ENCODE measurements at places on chromosomes 11 and 22.

GRCh38 chr22:42604403-42604802 lies 10.3 kb downstream of the POLDIP3 start:
- DNase-seq = no peak

DNA sequence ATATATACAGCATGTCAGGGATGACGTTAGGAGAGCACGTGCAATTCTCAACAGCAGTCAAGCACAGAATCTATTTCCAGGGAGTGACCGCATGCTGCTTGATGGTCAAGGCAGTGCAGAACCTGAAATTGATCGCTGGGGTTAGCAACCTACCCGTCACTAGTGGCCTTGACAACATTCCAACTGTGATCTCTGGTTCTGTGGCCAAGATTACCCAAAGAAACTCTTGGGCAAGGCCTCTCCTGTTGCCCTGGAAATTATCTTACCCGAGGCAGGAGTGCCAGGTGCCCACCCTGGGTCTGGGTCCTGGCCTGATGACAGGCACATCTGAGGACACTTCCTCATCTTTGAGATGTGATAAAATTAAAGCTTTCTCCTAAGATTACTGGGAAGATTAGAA lies 2.2 kb downstream of the TM7SF2 start:
- DNase-seq = no peak

- no peak for DNase-seq
Measured at GRCh38 chr11:32511926-32512325, 71.7 kb upstream of the EIF3M start.

DNA sequence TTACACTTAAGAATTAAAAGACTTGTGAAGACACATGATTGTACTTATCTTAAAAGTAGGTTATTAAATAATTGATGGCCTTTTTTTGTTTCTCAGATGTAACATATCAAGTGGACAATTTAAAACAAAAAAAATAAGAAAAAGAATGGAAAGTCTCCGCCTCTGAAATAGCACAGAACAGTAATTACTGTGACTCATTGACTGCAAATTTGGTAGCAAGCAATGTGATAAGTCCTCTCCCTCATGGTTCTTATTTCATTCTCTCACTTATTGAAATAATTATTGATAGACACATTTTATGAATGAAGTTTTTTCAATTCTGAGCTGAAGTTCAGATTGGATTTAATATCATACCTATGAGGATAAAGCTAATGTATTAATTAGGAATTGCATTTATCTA lies 717.9 kb upstream of the LUZP2 start:
- DNase-seq = no peak

- no peak for DNase-seq
Measured at GRCh38 chr11:111399187-111400031, 20.3 kb upstream of the POU2AF1 start.

DNA sequence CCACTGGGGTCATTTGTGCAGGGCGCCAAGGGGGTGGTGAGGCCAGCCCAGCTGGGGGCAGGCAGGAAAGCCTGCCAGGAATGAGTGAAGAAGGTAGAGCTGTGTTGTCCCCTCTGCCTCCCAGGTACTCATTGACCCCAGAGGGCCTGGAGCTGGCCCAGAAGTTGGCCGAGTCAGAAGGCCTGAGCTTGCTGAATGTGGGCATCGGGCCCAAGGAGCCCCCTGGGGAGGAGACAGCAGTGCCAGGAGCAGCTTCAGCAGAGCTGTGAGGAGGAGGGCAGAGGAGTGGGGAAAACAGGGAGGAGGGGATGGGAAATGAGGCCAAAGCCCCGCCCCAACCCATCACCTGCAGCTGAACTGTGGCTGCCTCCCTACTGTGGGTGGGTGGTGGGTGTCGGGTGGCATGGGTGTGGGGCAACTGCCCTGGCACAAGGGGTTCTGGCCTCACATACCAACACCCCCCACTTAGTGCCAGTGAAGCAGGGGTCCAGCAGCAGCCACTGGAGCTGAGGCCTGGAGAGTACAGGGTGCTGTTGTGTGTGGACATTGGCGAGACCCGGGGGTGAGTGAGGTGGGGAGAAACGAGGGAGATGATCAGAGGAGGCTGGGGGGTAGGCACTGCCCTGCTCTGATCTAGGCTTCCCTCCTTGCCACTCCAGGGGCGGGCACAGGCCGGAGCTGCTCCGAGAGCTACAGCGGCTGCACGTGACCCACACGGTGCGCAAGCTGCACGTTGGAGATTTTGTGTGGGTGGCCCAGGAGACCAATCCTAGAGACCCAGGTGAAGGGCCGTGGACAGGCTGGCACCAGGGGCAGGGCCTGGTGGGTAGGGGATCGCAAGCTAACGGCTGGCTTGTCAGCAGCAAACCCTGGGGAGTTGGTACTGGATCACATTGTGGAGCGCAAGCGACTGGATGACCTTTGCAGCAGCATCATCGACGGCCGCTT lies 3.0 kb downstream of the MUS81 start:
- DNase-seq = no peak

GRCh38 chr11:16781936-16782919 lies 43.8 kb downstream of the C11orf58 start:
- no peak for DNase-seq

DNA sequence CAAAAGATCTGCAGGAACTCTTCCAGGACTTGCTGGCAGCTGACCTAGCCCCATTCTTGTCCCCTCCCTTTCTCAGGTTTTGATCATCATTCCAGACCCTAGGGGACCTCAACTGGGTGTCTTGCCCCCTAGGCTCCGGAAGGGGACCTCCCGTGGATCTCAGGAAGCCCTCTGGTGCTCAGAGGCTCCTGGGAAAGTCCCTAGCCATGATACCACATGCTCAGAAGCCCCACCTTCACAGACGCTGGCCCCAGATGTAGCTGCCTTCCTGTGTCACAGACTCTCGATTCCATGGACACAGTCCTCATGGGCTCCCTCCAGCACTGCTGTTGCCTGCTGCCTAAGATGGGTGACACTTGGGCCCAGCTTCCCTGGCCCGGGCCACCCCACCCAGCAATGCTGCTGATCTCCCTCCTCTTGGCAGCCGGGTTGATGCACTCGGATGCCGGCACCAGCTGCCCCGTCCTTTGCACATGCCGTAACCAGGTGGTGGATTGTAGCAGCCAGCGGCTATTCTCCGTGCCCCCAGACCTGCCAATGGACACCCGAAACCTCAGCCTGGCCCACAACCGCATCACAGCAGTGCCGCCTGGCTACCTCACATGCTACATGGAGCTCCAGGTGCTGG lies at the start of gene LRRC55:
LRRC55 (plus strand) TSS at position 276 of the 628 bp plus-strand sequence; CDS start at position 346, 70 bp downstream.
- no peak for DNase-seq

DNA sequence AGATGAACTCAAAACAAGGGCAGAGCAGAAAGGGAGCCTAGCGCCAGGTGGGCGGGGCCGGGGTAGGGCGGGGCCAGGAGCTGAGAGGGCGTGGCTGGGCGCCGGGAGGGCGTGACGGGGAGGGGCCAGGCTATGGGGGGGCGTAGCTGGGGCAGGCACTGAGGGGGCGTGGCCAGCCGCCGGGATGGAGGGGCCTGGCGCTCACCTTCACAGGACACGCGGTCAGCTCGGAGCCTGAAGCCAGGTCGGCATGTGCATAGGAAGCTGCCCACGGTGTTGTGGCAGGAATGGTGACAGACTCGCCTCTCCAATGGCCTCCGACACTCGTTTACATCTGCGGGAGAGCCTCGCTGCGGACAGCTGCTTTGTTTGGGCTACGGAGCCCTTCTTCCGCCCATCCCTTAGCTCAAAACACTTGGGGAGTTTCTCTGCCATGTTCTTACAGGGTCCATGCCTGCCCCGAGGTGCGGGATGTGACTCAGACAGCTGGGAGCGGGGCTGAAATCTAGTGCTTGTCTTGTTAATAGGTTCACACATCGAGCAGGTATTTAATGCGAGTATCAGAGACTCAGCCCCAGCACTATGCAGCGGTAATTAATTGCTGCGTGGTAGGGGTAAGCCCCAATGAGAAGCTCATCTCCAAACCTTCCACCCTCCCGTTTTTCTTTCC lies 13.4 kb downstream of the VWCE start:
- peak; percentile 18 for DNase-seq

GRCh38 chr11:132549001-132549400 lies 983.3 kb downstream of the OPCML start:
- no peak for DNase-seq

GRCh38 chr11:75873417-75874221 lies 58.6 kb downstream of the UVRAG start:
- DNase-seq = no peak

- DNase-seq = no peak
Measured at GRCh38 chr22:46997311-46997970, 235.0 kb downstream of the TBC1D22A start.

GRCh38 chr22:36277482-36278291 lies 24.8 kb downstream of the APOL1 start:
- peak; percentile 54 for DNase-seq

GRCh38 chr11:129324533-129325175 lies 51.0 kb upstream of the BARX2 start:
- no peak for DNase-seq

GRCh38 chr11:67376063-67376820 lies 2.8 kb upstream of the CLCF1 start:
- DNase-seq = no peak

DNA sequence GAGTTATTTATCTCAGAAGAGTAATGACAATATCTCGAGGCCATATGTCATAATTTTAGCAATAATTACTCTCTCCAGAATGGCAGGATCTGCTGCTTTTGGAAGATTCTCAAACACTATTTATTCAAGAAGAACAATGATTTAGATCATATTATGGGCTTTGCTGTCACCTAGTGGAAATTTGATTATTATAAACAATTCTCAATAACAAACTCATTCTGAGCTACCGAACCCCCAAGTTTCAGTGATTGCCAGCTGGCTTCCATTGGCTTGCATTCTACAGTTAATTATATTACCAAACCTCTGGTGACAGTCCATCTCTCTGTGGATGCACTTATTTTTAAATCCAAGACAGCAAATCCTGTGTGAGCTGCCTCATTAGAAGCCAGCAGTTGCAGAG lies 27.9 kb upstream of the SLC36A4 start:
- no peak for DNase-seq

DNA sequence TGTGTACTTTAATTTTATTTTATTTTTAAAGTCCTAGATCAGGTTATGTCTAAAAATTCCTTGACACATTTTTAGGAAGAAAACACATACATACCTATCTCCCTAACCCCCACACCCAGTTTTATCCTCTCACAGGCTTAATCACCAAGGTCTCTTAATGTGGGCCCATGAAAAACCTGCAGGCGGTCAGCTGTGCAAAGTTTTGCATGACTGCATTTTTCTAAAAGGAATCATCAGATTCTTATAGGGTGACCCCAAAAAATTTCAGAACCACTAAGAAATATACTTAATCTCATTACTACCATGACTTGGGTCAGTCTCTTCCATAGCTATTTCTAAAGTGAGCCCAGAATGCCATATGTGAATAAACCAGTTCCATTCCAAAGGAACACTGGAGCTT lies 19.8 kb downstream of the SAA1 start:
- DNase-seq = no peak

DNA sequence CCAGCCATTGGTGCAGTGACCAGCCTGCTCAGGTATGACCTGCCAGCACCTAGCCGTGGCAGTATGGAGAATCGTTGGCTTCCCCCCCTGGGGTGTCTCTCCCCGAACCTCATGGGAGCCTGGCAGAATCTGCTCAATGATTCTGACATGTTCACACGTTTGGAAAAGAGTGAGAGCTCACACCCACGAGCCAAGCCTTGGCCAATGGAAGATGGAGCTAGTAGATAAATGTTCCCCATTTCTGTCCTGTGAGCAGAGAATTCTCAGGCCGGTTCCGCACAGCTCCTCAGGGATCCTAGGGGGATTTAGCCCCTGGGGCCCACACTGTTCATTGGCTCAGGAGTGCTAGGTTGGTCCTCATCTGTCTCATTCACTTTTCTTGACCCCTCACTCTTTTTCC lies 128.4 kb downstream of the RCN1 start:
- DNase-seq = no peak

GRCh38 chr22:25120093-25120561 lies 79.5 kb upstream of the CRYBB3 start:
- no peak for DNase-seq

GRCh38 chr11:131999955-132000354 lies 629.5 kb downstream of the NTM start:
- no peak for DNase-seq

GRCh38 chr11:2738551-2739431 lies 39.0 kb upstream of the KCNQ1OT1 start:
- no peak for DNase-seq

GRCh38 chr11:128246364-128246801 lies 341.0 kb downstream of the ETS1 start:
- no peak for DNase-seq

GRCh38 chr22:28837640-28838039 lies 37.3 kb upstream of the XBP1 start:
- DNase-seq = no peak

GRCh38 chr11:12087075-12088004 lies 23.1 kb upstream of the MICAL2 start:
- DNase-seq = no peak

DNA sequence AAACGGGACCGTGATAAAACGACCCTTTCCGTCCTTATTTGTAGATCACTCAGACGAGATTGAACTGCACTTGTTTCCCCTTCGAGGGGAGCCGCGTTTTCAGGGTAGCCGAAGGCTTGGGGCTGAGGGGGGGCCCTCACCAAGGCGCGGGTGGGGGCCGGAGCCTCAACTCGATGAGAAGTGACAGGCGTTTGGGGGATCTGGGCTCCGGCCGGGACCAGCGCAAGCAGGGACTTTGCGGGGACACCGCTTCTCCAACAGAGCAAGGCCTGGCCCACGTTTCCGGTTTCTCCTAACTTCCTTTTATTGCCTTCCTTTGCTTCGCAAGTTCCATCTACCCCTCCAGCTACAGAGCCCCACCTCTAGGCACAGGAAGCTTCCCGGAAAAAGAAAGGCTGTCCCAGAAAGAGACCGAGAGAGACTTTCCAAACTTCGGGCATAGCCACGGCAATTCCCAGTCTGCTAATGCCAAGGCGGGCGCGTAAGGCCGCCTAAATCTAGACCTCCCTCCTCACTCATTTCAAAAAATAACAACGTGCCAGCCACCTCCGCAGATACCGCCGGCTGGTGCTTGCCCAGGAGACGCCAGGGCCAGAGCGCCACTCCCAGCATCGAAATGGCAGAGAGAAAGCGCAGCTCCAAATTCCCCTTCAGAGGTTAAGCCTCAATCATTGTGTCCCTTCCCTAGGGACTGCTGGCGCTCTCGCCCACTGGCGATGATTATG lies 6.6 kb downstream of the PAX6 start:
- no peak for DNase-seq

- DNase-seq = no peak
Measured at GRCh38 chr11:32437495-32438345, 2.4 kb upstream of the WT1 start.

DNA sequence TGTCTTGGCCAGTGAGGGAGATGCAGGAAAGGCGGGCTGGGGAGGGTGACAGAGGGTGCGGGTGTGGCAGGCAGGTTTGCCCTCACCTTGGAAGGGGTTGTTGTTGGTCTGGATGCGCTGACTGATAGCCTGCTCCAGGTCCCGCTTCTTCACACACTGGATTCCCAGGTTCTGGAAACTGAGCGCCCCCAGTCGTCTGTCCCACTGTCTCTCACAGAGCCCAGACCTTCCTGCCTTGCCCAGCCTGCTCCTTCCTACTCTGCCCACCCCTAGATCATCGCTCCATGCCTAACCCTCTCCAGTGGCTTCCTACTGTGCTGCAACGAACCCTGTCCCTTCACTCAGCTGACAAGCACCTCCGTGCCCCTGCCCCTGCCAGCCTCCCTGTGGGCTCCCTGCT lies 2.7 kb downstream of the RELA start:
- DNase-seq = no peak
